ENCODE measurements at places on chromosomes 4 and X.

DNA sequence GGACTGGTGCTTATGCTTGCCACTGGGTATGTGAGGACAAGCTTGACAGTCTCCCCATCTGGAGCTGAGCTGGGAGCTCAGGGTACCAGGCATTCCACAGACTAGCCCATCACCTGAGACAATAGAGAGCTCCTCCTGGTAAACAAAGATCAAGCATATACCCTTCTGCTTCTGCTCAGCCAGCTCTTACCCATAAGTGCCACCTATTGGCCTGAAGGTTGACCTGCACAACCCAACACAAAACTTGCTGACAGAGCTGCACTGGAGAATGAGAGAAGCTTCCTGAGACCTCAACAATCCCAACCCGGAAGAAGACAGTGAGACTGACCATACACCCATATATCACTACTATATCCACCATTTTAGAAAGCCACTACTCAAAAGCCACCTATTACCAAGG is 1049.2 kb upstream of the INTU start:
- peak; percentile 6 for DNase-seq

GRCh38 chr4:87192145-87192919 is 28.1 kb downstream of the KLHL8 start:
- no peak for DNase-seq

DNA sequence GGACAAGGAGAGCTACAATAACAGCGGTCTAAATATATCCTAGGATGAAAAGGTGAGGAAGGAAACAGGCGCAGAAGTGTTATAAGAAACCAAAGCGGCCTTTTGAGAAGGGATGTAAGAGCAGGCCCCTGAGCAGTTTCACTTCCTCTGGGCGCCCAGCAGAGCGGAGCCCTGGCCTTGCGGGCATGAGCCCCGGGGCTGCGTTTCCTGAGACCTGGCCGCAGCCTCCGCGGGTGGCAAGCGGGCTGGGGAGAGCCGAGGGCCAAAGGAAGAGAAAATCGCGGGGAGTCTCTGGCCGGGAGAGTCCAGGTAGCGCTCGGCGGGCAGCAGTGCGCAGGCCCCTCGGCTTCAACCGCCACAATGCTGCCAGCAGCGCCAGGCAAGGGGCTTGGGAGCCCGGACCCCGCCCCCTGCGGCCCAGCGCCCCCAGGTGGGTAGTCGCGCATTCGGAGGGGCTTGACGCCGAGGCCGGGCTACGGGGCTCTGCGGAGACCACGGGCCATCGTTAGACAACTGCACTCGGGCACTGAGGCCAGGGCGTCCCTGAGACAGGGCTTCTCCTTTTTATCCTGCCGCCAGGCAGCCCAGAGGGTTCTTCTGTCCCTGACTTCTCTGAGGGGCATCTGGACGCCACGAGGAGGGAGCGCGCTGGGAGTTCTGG is at the start of gene BANK1:
Gene BANK1 (plus strand): TSS at position 210 of the 661 bp plus-strand sequence. CDS start 151 bp downstream, at position 361.
- DNase-seq: peak; percentile 29

- DNase-seq: peak; percentile 99
Measured at GRCh38 chr4:114015444-114015899, 36.0 kb upstream of the ARSJ start.

GRCh38 chr4:35725131-35725530 is 519.2 kb downstream of the ARAP2 start:
- DNase-seq: no peak

DNA sequence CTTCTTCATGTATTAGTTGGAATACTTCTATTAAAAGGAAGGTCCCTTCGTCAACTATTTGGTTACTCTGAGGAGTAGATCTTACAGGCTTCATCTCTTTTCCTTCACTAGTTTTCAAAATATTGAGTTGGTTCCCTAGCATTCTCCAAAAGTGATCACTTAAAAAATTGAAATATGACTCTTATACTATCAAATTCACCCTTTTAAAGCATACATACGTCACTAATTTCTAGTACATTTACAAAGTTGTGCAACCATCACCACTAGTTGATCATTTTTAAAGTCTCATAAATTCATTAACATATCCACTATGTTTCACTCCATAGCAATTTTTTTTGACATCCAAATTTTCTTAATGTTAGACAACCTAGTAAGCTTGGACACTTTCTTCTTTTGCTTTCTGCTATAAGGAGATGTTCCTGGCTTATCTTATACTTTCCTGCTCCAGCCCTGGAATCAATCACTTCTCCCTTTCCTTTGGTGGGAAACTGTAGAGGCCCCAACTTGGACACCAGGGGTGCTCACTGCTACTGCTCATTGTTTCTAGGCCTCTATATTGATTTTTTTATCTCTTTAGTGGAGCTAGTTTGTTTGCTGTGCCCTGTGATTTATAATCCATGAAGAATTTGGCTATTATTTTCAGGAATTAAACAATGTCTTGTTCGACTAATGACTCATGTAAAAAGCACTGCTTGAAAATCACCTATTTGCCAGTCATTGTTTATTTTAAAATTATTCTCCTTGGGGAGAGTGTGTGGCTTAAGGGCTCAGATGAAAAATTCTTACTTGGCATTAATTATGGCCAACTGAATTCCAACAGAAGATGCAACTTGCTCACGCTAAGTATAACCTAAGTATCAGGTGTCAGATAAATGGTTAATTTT is 4.0 kb upstream of the ZFX start:
- peak; percentile 83 for DNase-seq

GRCh38 chr4:110702326-110702725 is 79.4 kb upstream of the PITX2 start:
- no peak for DNase-seq

- no peak for DNase-seq
Measured at GRCh38 chr4:102600689-102601088, 99.5 kb downstream of the NFKB1 start.

GRCh38 chr4:76562161-76562560 is 127.1 kb downstream of the SHROOM3 start:
- DNase-seq: peak; percentile 96

- no peak for DNase-seq
Measured at GRCh38 chr4:162154862-162155540, 8.8 kb downstream of the FSTL5 start.

GRCh38 chrX:71579136-71579989 is 1.1 kb downstream of the GCNA start:
- DNase-seq: no peak

GRCh38 chr4:104022226-104022625 is 302.4 kb upstream of the TACR3 start:
- DNase-seq: no peak

Measured in fibroblast of lung (primary cell).